IMR-90 (cell line): ENCODE measurements at places on chromosomes 12 and 14.
A peak's percentile ranks its signal among the peaks of the same experiment; 100 is the strongest.

GRCh38 chr12:129481921-129482320 is 421.9 kb downstream of the TMEM132D start:
- H3K36me3 ChIP-seq, result no peaks in the 10 kb centered on the region
- no peak overlapping the region for H3K4me3 ChIP-seq
- H3K27me3 ChIP-seq, result no peaks in the 10 kb centered on the region
- no peak overlapping the region for H3K27ac ChIP-seq
- no peak for DNase-seq
- no peaks in the 10 kb centered on the region for H3K4me1 ChIP-seq

DNA sequence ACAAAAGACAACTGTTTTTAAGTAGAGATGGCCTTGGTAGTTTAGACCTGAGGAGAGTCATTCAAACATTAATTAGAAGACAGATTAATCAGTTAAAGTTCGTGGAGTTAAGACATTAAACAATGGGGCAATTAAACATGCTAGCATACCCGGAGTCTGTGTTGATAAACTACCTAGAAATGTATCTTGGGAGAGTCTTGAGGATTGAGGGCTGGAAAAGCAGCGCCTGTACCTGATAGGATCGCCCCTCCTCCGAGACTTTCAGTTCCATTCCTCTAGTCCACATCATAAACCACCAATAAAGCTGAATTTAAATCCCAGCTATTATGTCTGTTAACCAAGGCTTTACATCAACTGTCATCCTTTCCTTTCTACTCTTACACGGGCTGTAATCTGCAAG is 1.0 kb upstream of the KRAS start:
- DNase-seq, result no peak
- H3K27me3 ChIP-seq, result no peaks in the 10 kb centered on the region
- peaks cover 5% of the 10 kb centered on the region; the same call in 1 of the 2 replicates for H3K4me1 ChIP-seq
- peak overlapping the region; percentile 89; the same call in 1 of the 2 replicates for H3K4me3 ChIP-seq
- H3K27ac ChIP-seq, result no peak overlapping the region

DNA sequence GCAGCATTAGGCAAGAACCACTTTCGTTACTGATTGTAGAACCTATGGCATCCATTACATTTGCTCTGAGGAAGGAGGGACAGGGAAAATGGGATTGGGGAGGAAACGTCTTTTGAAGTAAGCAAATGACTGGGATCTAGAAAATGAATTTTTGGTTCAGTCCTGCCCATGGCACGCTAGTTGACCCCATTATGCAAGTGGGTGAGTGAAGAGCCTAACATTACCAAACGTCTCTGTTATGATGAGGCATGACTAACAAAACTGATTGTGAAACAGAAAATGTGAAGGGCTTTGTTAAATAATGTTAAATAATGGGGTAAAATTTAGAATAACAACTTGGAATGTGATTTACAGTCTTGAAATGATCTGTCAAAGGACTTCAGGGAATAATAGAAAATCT is 38.9 kb downstream of the CPSF2 start:
- H3K4me3 ChIP-seq, result no peak overlapping the region
- no peaks in the 10 kb centered on the region for H3K27me3 ChIP-seq
- peak overlapping the region; percentile 22; the same call in 1 of the 2 replicates for H3K27ac ChIP-seq
- peaks cover 28% of the 10 kb centered on the region for H3K36me3 ChIP-seq
- peaks cover 2% of the 10 kb centered on the region; the same call in 1 of the 2 replicates for H3K4me1 ChIP-seq

DNA sequence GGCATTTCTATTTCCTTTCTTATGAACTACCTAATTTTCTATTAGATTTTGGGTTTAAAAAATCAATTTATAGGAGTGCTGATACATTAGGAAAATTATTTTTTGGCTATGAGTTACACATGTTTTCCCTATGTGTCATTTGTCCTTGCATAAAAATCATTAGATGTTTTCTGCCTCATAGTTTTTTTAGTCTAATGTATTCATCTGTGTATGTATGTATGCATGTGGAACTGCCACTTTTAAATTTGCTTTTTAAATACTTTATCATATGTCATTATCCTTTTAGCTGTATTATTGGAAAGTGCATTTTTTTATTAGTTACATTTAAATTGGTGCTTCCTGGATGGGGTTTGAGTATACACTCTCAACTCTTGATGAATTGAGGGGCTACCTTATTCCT is 78.7 kb upstream of the CEP83 start:
- no peak overlapping the region for H3K4me3 ChIP-seq
- no peaks in the 10 kb centered on the region for H3K4me1 ChIP-seq
- no peak overlapping the region for H3K27ac ChIP-seq
- DNase-seq, result no peak
- no peaks in the 10 kb centered on the region for H3K36me3 ChIP-seq

DNA sequence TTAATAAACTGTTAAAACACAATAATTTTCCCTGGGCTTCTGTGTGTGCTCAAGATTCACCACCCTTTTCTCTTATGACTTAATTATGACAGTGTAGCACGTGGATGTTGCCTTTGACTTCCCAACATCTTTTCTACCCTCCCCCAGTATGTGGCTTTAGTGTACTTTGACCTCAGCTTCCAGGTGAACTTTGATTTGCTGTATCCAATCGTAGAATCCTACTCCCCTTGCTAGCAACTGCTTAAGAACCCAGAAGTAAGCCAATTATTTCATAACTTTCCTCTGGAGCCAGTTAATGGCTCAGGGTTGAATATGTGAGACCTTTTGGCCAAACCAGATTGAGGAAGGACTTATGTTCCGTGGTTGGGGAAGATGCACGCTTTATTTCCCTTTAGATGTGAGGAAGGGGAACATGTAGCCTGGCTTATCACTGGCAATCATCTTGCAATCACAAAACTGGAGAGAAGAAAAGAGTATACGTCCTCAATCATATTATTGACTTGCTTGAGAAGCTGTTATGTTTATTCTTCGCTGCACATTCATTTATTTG is 259.6 kb upstream of the ATP2B1 start:
- no peaks in the 10 kb centered on the region for H3K27me3 ChIP-seq
- no peak overlapping the region for H3K4me3 ChIP-seq
- no peak overlapping the region for H3K27ac ChIP-seq
- no peaks in the 10 kb centered on the region for H3K4me1 ChIP-seq
- DNase-seq, result no peak

GRCh38 chr12:124482901-124483799 is 84.3 kb downstream of the NCOR2 start:
- H3K4me3 ChIP-seq, result no peak overlapping the region
- H3K36me3 ChIP-seq, result peaks cover 49% of the 10 kb centered on the region
- peaks cover 7% of the 10 kb centered on the region; the same call in 1 of the 2 replicates for H3K4me1 ChIP-seq

DNA sequence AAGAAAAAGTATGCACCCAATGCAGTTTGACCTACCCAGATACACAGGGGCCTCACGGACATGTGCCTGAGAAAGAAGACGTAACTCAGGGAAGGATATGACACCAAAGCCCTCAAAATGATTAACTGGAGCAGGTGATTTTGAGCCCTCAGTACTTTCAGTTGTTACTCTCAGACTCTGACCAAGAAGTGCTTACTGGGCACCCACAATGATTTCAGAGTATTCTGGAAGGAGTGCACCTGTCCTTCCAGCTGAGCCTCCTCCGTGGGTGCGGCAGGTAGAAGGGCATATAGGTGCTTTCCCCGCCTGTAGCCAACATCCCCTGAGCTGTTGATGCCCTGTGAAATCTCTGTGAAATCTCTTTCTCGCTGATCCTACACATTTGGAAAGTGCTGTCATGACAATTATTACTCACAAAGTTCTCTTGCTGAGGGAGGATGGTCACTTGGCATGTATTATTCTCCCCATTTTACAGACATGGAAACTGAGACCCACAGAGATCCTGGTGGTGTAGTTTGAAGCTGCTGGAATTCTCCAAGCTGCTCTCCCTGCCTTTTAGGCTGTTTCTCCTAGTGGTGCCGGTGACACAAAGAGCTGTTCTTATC is 154.3 kb upstream of the CCND2 start:
- H3K4me1 ChIP-seq, result peaks cover 17% of the 10 kb centered on the region
- H3K27me3 ChIP-seq, result peaks cover 6% of the 10 kb centered on the region
- no peak for DNase-seq
- H3K27ac ChIP-seq, result no peak overlapping the region

DNA sequence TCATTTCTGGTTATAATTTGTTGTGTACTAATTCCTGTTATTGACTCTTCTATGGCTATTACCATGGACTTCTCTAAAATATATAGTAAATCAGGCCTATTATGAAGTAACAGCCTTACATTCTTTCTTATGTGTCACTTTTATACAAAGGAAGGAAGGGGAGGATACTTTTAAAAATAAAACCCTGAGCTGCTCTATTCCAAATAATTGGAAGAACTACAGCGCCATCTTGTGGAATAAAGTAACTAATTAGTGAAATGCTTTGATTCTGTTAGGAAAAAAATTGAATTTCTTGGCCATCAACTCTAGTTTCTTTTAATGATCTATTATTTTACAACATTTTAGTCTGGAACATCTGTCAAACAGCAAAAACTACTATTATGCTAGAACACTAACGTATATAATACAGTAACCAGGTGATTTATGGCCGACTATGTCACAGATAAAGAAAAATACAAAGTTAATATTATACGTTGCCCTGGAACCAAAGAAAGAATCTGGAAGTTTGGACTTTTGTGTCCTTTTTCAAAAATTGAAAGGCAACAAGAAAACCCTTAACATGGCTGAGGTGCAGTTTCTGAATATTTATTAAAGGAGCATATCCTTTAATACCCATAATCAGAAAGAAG is 55.0 kb upstream of the NELL2 start:
- no peaks in the 10 kb centered on the region for H3K36me3 ChIP-seq
- no peaks in the 10 kb centered on the region for H3K27me3 ChIP-seq
- no peaks in the 10 kb centered on the region for H3K4me1 ChIP-seq
- H3K27ac ChIP-seq, result no peak overlapping the region
- no peak overlapping the region for H3K4me3 ChIP-seq

GRCh38 chr12:106341086-106341877 is 16.3 kb upstream of the POLR3B start:
- peaks cover 2% of the 10 kb centered on the region; the same call in 1 of the 2 replicates for H3K36me3 ChIP-seq
- peaks cover 3% of the 10 kb centered on the region for H3K4me1 ChIP-seq
- no peaks in the 10 kb centered on the region for H3K27me3 ChIP-seq
- peak; percentile 19 for DNase-seq
- no peak overlapping the region for H3K4me3 ChIP-seq

DNA sequence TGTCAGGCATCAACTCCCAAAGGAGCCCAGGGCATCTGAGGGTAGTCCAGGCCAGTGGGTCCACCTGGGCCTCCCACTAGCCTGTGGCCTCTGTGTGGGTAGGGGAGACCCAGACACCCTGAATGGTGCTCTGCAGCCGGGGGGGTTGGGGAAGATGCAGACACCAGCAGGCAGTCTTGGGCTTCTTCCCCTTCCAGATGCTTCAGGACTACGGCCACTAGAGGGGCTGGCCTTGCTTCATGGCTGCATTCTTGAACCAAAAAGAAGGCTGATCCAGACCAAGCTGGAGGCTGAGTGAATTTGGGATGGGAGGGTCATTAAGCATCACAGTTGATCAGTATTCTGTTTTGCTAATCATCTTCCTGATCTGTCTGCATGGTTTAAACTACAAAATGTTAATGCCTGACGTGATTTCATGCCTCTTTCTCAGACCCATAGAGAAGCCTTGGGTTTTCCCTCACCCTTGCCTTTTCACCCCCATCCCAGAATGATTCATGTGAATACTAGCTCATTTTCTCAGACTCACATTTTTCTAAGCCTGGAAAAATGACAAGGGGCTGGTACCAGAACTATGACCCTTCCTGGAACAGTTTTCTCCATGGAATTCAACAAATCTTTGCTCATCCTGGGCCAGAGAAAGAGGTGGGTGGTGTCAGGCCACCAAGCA is 134.2 kb downstream of the NTF3 start:
- H3K4me3 ChIP-seq, result no peak overlapping the region
- H3K27ac ChIP-seq, result no peak overlapping the region; the same call in 1 of the 2 replicates
- H3K4me1 ChIP-seq, result peaks cover 18% of the 10 kb centered on the region
- DNase-seq, result peak; percentile 73
- peaks cover 2% of the 10 kb centered on the region; the same call in 1 of the 2 replicates for H3K27me3 ChIP-seq
- no peaks in the 10 kb centered on the region for H3K36me3 ChIP-seq

- H3K27ac ChIP-seq, result peak overlapping the region; percentile 37; the same call in 1 of the 2 replicates
- DNase-seq, result peak; percentile 93
- no peak overlapping the region for H3K4me3 ChIP-seq
- H3K36me3 ChIP-seq, result no peaks in the 10 kb centered on the region
- H3K27me3 ChIP-seq, result no peaks in the 10 kb centered on the region
Observed at GRCh38 chr14:44316647-44317440, 190.2 kb downstream of the FSCB start.

DNA sequence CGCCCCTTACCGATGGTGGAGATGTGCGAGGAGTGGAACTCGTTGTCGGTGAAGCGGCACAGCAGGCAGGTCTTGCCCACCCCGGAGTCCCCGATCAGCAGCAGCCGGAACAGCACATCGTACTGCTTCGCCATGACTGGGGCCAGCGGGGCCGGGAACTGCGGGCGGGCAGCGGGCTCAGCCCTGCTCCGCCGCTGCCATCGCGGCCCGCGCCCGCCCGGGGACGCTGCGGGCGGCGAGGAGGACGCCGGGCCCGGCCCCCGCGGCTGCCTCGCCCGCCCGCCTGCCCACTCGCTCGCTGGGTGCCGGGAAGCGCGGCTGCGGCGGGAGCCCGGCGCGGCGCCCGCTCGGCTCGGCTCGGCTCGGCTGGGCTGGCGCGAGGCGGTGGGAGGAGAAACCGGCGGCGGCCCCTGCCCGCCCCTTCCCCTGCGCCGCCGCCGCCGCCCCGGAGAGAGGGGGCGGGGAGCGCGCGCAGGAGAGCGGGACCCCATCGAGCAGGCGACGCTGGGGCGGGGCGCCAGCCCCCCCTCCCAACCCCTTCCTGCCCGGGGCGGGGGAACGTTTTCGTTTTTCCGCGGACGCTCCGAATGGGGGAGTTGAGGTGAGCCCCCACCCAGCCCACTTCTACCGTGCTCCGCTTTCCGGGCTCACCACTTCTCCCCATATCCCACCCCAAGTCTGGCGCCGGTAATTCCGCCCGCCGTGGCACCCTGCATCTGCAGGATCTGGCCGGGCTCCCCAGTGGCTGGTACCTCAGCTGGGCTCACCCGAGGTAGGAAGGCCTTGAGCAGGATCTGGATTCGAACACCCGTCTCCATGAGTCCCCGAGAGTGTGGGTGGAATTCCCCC is at the start of gene RAB15:
Gene RAB15, minus strand, starts transcription at position 394 of the 849 bp plus-strand sequence. Its CDS starts 260 bp downstream, at position 134.
- peak; percentile 6 for DNase-seq
- H3K27me3 ChIP-seq, result peaks cover 8% of the 10 kb centered on the region; the same call in 1 of the 2 replicates
- H3K27ac ChIP-seq, result peak within 1 kb of the TSS; percentile 32; the same call in 1 of the 2 replicates
- peaks cover 6% of the 10 kb centered on the region for H3K4me1 ChIP-seq
- no peaks in the 10 kb centered on the region; the same call in 1 of the 2 replicates for H3K36me3 ChIP-seq
- peak within 1 kb of the TSS; percentile 93 for H3K4me3 ChIP-seq

DNA sequence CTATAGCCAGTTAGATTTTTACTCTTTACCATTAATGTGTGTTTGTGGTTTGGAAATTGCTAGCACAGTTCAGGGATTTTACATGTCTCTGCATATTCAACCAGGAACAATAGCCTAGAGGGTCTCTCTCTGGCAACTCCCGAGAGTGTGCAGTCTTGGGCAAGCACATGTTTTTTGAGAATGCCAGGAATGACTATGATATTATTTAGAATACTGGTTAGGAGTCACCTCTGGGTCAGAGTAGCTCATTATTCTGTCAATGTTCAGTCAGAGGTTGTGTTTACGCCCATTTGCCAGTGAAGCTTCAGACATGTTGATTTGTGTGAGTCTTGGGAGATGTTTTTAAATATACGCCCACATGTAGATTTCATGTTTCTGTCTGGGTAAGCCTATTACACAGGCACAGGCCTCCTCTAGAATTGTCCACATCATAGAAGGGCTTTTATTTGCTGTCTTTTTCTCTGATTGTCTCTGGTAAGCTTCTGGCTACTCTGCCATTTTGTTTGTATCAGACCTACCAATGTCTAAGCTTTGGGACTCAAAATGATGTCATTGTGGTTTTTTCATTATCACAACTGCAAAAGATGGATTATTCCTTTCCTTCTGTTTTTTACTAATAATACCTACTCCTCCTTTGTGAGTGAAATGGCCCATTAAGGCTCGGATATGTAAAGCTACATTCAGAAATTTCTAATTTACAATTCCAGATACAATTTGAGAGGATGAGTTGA is 203.1 kb upstream of the PPFIA2 start:
- no peaks in the 10 kb centered on the region for H3K36me3 ChIP-seq
- no peak overlapping the region for H3K27ac ChIP-seq
- H3K4me1 ChIP-seq, result no peaks in the 10 kb centered on the region
- no peak overlapping the region for H3K4me3 ChIP-seq
